ENCODE measurements at places on chromosomes 4 and X.

GRCh38 chrX:120456973-120457372 is 12.1 kb downstream of the LAMP2 start:
- DNase-seq = no peak

- DNase-seq = no peak
These were observed 29.1 kb downstream of the TBC1D14 start for GRCh38 chr4:6938647-6939271.

GRCh38 chr4:83947125-83947829 is 411.4 kb downstream of the GPAT3 start:
- peak; percentile 93 for DNase-seq

- no peak for DNase-seq
These were observed 459.7 kb downstream of the INPP4B start for GRCh38 chr4:142386449-142386848.

DNA sequence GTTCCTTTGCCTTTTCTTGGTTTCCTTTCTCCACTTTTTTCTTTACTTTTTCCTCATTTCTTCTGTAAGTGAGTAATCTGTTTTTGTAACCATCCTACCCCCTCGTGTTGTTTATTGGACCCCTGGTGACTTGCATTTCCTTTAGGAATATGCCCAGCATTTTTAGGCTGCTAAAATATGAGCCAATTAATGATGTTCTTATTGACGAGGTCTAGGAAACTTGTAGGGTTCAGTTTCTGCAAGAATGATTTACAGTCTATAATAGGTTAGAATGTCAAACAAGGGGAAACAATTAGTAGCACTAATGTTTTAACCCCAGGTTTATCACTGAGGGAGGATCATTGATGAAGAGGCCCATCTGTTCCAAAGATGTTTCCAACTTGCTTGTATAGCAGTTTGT is 79.0 kb downstream of the CPE start:
- peak; percentile 75 for DNase-seq

DNA sequence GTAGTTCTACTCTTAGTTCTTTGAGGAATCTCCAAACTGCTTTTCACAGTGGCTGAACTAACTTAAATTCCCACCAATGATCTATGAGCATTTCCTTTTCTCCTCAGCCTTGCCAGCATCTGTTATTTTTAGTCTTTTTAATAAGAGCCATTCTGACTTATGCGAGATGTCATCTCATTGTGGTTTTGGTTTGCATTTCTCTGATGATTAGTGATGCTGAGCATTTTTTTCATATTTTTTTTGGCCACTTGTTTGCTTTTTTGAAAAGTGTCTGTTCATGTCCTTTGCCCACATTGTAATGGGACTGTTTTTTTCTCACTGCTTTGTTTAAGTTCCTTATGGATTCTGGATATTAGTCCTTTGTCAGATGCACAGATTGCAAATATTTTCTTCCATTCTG is 21.5 kb upstream of the PHKA1 start:
- DNase-seq = no peak

- no peak for DNase-seq
These were observed 23.8 kb upstream of the RAPGEF2 start for GRCh38 chr4:159079074-159079473.

GRCh38 chr4:121122661-121123060 is 41.5 kb downstream of the TNIP3 start:
- DNase-seq = no peak
